Calu3 (cell line): ENCODE measurements at places on chromosomes 1 and 21. TPM values are rescaled to one million over a fixed set of nuclear protein-coding genes. Genes with fewer than 3 reads are reported as not detected.

- no peak for DNase-seq
Measured at GRCh38 chr1:206886831-206887230, 10.4 kb upstream of the IL24 start.

DNA sequence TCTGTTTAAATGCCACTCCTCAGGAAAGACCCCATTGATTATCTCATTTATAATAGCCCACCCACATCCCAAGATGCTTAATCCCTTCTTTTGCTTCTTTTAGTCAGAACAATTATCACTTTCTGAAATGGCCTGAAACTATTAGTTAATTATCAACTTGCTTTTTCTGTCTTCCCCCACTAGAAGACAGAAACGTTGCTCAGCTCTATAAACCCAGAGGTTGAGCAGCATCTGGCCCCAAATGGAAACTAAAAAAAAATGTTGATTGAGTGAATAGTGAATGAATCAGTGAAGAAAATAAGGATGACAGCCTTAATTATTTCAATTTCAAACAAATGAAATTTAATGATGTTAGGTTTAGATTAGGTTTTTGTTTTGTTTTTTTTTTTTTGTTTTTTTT, 38.2 kb upstream of the PIGC start:
- DNase-seq, result no peak

DNA sequence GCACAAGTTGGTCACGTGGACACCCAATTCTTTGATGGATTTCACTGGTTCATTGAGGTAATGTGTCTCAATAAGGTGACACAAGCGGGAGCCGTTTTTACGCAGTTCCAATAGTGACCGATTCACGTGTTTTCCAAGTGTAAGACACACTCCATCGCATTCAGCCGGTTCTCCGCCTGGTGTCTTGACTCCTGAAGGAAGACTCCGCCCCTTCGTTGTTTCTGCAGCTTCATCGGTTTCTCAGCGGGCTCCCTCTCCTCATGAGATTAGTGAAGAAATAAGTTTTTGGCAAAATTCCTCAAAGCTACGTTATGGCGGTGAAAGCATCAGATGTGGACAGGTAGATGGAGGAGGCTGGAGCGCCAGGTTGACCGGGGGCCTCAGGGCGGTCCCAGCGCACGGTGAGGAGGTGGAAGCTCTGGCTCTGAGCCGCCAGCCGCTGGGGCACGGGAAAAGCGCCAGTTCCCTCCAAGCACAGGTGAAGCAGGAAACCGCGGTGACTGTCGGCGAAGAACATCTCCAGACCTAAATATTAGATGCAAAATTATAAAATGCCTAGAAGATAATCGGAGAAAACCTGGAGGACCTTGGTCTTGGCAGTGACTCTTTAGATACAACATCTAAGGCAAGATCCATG, 21.0 kb downstream of the CD2 start:
- no peak for DNase-seq

DNA sequence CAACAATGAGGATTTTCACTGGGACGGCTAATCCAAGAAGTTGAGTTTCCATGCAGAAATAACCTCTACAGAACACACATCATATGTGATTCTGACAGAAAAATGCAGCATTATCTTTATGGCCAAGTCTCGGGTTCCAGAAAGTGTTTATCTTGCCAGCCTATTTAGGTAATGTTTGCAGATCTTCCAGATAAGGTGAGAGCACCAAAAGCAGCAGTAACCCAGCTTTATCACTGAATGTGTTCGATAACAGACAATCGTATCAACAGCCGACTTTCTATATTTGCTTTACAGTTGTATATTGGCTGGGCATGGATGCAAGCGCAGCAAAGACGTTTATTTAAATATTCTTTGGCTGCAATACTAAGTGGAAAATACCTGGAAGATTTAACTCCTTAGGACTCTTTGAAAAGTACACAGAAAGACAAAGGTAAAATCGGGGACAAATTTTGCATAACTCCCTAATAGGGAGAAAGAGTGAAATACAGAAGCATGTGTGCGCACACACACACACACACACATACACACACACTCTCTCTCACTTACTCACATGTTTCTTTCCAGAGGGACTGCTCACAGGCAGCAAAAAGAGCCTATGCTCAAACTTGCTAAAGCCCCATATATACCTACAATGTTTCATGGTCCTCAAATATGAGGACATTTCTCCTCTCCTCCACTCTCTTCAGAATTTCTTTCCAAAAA, 3.0 kb upstream of the CTSK start:
- no peak for DNase-seq

LHX8 gene
- not detected in 2 replicates for total RNA-seq
